ENCODE measurements at places on chromosomes 12 and 14.

DNA sequence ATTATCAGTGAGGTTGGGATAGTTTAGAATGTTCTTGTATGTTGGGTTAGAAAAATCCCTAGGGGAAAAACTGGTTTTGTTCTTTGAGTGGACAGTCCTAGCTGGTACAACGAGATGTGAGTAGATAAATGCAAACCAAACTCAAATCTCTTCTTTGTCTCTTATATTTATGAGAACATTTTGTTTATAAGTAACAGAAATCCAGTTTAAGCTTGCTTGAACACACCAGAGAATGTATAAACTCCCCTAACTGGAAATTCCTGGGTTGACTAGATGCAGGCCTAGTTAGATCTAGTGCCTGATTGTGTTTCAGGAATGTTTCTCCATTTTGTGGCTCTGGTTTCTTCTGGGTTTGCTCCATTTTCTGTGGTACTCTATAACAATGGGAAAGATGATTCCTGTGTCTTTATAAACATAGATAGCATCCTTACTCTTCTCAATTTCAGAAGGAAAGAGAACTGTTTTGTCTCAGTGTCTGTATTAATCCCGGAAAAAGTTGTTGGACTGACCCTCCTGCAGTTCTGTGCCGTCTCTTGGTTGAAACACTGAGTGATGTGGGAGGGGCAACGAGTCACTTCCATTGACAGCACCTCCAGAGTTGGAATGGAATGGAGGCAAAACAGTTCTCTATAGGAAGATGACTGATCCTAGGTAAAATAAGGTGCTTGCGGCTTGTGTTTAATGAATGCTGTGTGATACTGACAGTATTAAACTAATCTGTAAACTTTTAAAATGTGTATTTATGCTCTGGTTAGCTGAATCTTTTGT, 244.8 kb downstream of the TMTC2 start:
- no peak for DNase-seq

DNA sequence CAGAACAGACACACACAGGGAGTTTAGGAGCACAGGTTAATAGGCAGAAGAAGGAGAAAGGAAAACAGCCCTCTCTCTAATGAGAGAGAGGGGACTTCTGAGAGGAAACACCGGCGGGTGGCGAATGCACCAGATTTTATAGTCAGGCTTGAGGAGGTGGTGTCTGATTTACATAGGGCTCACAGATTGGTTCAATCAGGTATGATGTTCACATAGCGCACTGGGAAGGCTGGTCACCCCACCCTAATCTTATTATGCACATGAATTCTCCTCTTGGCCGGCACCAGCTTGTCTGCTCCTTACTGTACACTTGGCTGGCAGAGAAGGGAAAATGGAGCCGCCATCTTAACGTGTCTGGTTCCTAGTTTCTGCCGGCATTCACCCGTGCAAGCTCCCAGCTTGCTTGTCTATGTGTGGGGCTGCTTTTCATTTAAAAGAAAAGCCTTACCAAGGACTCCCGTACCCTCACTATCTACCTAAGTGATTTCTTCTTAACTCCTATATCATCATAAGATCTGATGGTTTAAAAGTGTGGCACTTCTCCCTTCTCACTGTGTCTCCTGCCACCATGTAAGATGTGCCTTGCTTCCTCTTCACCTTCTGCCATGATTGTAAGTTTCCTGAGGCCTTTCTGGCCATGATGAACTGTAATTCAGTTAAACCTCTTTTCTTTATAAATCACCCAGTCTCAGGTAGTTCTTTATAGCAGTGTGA, 15.1 kb downstream of the BCAT1 start:
- no peak for DNase-seq

GRCh38 chr14:51386411-51386810, 146.4 kb downstream of the TMX1 start:
- DNase-seq = no peak

DNA sequence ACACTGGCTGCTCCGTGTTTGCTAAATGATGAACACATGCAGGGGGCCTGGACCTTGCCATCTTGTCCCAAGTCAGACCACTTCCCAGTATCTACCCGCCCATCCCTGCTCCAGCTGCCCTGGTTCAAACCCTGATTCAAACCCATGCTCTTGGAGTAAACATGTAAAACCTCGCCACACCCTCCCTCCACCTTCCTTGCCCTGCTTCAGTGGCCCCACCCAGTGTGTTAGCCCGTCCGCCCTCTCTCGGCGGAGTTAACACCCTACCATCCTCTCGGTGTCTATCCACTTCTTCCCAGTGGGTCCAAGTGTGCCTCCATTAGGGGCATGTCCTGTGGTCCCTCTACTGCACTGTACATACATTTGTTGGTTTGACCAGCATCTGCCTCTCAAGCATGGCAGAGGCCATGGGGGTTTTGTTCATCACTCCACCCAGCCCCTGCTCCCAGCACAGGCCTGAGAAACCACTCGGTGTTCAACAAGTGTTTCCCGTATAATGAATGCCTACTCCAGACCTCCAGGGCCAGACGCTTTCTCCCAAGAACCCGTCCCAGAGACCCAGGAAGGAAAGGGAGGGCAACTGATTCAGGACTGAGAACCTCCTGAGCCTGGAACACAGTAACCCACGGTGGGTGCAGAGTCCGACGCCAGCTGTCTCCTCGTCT, 37.1 kb downstream of the P2RX4 start:
- no peak for DNase-seq

DNA sequence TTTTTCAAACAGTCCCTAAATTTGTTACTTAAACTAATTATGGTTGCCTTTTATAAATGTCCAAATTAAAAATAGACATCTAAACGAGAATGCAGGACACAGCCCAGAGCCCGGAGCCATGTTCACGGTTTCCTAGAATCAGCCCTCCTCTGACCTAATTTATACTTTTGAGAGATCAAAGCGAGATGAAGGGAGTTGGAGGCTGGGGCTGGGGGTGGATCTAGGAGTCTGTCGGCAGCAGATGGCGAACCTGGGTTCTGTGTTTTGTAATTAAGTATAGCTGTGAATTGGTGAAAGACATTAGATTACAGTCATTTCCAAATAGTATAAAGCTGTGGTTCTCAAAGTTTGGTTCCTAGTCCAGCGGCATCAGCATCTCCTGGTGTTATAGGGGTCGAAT, 210.1 kb downstream of the SLC41A2 start:
- DNase-seq = no peak

GRCh38 chr14:52048641-52049204, 20.1 kb downstream of the NID2 start:
- no peak for DNase-seq

- DNase-seq = no peak
These were observed 13.5 kb upstream of the SCFD1 start for GRCh38 chr14:30608533-30609006.

- no peak for DNase-seq
These were observed 26.2 kb upstream of the PDE3A start for GRCh38 chr12:20342111-20342510.

GRCh38 chr12:112418273-112418607, 507 bp upstream of the PTPN11 start:
- no peak for DNase-seq

DNA sequence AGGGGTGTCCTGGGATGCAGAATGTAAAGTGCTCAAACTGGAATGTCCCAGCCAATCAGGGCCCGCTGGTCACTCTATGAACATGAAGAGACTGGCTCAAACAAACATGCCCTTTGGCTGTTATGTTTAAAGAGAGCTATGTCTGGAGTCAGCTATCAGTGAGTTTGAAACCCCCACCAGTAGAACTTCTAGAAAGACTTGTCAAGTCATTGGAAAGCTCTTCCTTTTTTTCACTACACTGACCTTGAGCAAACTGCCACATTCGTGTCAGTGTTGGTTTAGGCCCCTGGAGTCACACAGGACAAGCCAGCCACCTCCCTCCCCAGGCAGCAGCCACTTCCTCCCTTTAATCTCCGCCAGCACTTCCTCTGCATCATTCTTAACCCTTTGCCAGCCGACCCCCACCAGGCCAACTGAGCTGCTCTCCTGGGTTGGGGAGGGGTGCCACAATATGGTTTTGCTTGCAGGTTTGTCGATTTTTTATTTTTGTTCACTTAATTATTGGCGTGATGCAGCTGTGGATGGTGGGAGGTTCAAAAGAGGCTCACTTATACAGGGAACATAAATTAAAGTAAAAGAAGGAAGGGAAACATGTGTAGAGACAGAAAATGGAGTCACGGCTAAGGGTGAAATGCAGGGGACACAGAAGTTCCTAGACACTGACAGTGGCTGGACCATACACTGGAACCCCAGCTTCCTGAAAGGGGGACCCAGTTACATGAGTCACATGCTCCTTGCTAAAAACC, 25.3 kb downstream of the CMKLR1 start:
- no peak for DNase-seq

DNA sequence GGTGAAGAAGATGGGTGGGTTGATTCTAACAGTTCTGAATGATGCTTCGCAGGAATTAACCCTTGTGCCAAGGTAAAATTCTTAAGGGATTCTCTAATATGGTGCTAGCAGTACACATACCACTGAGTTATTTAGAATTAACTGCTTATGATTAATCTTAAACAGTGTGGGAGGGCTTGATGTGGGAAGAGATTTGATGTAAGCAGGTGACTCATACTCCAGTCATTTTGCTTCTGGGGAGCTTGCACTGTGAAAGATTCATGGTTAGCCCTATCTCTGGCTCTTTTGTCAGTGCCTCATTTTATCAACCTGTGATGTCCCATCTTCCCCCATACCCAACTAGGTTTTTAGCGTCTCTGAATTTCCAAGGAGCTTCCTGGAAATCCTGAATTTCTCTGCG, 83.8 kb downstream of the NRXN3 start:
- no peak for DNase-seq

DNA sequence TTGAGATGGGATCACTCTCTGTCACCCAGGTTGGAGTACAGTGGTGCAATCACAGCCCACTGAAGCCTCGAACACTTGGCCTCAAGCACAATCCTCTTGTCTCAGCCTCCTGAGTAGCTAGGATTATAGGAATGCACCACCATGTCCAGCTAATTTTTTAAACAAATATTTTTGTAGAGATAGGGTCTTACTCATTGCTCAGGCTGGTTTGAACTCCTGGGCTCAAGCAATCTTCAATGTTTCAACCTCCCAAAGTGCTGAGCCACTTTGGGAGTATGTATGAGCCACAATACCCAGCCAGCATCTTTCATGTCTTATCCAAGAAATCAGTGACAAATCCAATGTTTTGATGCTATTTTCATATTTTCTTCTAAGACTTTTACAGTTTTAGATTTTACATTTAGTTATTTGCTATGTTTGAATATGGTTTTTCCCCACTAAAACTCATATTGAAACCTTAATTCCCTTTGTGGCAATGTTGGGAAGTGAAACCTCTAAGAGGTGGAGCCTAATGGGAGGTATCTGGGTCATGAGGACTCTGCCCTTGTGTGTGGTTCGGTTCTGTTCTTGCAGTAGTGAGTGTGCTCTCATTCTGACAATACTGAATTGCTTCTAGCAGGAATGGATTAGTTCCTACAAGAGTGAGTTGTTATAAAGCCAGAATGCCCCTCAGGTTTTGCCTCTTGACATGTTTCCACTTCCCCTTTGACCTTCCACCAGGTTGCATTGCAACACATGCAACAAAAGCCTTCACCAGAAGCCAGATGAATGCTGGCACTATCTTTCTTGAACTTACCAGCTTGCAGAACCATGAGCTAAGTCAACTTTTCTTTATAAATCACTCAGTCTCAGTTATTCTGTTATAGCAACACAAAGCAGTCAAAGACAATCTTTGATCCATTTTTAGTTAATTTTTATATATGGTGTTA, 80.8 kb upstream of the AMIGO2 start:
- no peak for DNase-seq

DNA sequence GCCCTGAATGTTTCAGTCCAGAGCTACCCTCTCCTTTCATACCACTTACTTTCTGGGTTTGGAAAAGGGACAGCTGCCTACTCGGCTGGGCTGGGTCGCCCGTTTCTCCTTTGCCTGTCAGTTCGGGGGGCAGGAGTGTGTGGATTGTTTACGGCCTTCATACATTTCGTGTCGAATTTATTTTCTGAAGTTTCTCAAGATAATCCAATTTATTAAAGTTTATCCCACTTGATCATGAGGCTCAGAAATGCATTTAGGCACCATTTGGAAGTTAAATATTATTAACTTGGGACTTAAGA, 608 bp downstream of the ZNF410 start:
- DNase-seq = no peak

DNA sequence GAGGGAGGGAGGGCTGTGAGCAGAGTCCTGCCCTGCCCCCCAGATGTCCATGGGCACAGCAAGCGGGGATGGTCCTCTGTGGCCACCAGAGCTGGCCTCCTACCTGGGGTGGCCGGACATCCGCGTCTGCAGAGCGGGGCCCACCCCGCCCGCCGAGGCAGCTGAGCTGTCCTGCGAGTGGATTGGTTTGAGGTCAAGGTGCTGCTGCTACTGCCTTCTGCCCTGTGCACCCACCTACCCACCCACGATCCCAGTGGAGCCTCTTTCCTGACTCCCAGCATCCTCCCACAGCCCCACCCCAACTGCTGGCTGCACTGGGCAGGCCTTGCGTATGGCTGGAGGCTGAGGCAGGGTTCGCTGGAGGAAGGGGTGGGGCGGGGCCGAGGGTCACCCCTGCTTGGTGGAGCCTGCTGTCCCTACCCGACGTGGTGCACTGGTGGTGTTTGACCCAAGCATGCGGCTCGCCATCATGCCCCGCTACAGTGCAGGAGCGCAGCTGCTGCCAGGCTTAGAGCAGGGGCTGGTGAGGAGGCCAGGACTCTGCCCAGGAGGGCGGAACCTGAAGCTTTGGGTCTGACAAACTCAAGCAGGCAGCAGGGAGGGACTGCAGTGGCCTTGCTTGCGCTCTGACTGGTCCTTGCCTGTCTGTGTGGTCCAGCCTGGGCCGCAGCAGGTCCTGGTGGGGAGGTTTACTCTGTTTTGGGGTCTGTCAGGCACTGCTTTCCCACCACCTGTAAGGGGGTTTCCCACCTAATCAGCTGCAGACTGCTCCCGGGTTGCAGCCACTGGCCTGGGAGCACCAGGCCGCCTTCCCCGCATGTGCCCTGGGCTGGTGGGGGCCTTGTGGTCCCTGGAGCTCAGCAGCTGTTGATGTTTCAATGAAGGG, 23.7 kb downstream of the CEP170B start:
- DNase-seq = no peak

GRCh38 chr14:103123634-103124500, 606 bp downstream of the TNFAIP2 start:
- DNase-seq = no peak

- DNase-seq = no peak
These were observed 112.9 kb downstream of the LMO3 start for GRCh38 chr12:16492820-16493797.

Measured in hypothalamus (tissue), 51 donors.